A549 treated with CORT108297 at 1 μM for 4 hours (cell line): ENCODE measurements at places on chromosomes 16 and 17. TPM values are rescaled to one million over a fixed set of nuclear protein-coding genes. Genes with fewer than 3 reads are reported as not detected.

Gene NPW
- 0.87 to 1.3 TPM (median 1.1 TPM) in 5 replicates for total RNA-seq

Gene LCMT1
- 35.9 to 40.1 TPM (median 38.4 TPM) in 5 replicates for total RNA-seq

Gene CPHXL2
- total RNA-seq: not detected in 5 replicates

Gene CHD9NB
- 0.80 to 1.4 TPM (median 1.3 TPM) in 5 replicates for total RNA-seq

Gene DLX3
- total RNA-seq: 0.11 to 0.22 TPM (median 0.15 TPM) in 5 replicates

Gene RSKR
- 3.0 to 5.5 TPM (median 4.8 TPM) in 5 replicates for total RNA-seq

Gene SHISA6
- total RNA-seq: not detected in 5 replicates

Gene KRT13
- total RNA-seq: 0.10 to 0.40 TPM (median 0.11 TPM) in 5 replicates

Gene EPOP
- total RNA-seq: 10.2 to 14.0 TPM (median 13.5 TPM) in 5 replicates

Gene TMEM100
- total RNA-seq: not detected in 5 replicates

Gene KAT7
- 25.9 to 30.2 TPM (median 28.0 TPM) in 5 replicates for total RNA-seq
